ENCODE measurements at places on chromosomes 11 and 22. TPM values are rescaled to one million over a fixed set of nuclear protein-coding genes. Genes with fewer than 3 reads are reported as not detected.

- peak; percentile 78 for DNase-seq
Observed at GRCh38 chr11:119424775-119425174, 1.8 kb upstream of the THY1 start.

GRCh38 chr11:95359756-95360155, 128.8 kb upstream of the SESN3 start:
- DNase-seq = peak; percentile 15

The TUBA8 gene
- total RNA-seq = 4.8 TPM

DNA sequence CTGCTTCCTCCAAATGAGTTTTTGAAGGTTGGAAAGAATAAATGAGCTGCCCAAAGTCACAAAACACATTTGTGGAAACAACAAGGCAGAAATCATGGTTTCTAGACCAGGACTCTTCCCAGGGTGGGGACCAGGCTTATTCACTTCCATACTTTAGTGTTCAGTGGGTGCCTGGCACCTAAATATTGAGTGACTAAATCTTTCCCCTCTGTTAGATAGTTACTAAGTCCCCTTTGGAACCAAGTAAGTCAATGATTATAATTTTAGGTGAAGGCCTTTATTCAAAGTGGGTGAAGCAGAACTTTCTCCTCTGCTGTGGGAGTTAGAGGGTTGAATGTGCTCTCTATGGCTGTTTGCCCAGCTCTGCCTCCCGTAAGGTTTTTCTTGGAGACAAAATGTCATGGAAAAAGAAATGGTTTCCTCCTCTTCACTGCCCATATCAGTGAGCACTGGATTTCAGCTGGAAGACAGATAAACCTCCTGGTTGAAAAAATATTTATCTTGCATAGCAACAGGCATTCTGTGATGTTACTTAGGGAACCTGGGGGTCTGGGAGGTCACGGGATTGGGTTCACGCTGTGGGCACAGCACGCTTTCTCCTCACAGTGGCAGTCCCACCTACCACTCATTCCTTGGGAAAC, 117.8 kb downstream of the CCDC81 start:
- peak; percentile 72 for DNase-seq

- peak; percentile 55 for DNase-seq
Observed at GRCh38 chr11:72569966-72570892, 104.0 kb downstream of the PDE2A start.

The PRRG4 gene
- total RNA-seq = 6.0 TPM

The NLRP14 gene
- 2.6 TPM for total RNA-seq

DNA sequence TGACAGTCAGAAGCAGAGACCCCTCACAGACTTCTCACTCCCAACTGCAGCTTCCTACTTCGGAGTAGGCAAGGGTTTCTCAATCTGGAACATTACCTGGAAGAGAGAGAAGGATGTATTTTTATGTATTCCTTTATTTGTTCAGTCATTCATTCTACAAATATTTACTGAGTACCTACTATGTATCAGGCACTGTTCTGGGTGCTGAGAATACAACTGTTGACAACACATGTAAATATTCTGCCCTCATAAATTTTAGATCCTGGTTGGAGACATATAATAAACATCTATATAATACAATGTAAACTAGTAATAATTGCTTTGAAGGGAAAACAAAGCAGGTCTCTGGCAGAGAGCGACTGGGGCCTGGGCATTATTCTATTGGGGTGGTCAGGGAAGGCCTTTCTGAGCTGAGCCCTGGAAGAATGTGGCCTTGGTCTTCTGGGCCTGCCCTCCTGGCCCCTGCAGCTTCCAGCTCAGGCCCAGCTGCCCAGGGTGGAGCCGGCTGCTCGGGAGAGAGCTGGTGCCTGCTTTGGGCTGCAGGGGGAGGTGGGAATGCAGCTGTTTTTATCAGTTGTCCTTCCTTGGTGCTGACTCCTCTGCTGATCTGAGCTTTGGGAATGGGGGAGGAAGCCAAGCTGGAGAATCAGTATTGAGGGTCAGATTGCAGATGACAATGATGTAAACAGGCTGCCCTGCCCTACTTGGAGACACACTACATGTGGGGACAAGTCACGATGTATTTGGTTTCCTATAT, 46.8 kb downstream of the PKNOX2 start:
- peak; percentile 70 for DNase-seq

DNA sequence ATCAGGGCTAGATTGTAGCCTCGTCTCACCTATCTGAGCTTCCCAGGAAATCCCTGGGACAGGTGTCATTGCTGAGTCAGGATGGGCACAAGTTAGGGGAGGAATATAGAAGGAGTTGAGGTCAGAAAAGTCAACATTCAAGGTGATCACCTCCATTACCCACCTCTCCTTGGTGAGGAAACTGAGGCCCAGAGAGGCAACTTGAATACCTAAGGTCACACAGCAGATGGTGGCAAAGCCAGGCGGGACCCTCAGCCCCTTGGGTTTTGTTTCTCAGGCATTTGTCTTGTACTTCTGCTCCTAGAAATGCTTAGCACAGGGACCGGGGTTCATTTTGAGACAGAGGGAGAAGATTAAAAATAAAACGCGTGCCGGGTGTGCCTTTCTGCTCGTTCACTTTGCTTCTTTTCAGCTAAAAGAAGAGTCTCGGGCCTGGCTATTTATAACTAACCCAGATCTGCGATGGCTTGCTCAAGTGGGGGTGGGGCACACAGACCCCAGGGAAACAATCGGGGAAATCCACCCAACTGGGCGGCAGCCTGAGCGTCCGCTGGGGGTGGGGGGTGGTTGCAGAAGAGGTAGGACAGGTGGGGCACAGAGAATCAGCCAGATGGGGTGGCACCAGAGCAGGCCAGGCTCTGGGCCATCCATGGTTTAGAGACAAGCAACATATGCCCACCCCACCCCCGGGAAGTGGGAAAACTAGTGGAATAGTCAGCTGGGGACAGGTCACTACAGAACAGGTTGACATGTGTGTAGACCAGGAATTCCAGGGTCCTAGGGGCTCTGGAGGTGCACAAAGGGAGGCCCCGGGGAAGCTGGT, 3.9 kb upstream of the GNAZ start:
- no peak for DNase-seq

Data from umbilical cord (tissue), 2 donors.